ENCODE measurements at places on chromosomes 3 and 15.

- H3K36me3 ChIP-seq, result no peaks in the 10 kb centered on the region
- no peaks in the 10 kb centered on the region for H3K27me3 ChIP-seq
- no peak for DNase-seq
These were observed 44.6 kb upstream of the LIMD1 start for GRCh38 chr3:45549961-45550360.

DNA sequence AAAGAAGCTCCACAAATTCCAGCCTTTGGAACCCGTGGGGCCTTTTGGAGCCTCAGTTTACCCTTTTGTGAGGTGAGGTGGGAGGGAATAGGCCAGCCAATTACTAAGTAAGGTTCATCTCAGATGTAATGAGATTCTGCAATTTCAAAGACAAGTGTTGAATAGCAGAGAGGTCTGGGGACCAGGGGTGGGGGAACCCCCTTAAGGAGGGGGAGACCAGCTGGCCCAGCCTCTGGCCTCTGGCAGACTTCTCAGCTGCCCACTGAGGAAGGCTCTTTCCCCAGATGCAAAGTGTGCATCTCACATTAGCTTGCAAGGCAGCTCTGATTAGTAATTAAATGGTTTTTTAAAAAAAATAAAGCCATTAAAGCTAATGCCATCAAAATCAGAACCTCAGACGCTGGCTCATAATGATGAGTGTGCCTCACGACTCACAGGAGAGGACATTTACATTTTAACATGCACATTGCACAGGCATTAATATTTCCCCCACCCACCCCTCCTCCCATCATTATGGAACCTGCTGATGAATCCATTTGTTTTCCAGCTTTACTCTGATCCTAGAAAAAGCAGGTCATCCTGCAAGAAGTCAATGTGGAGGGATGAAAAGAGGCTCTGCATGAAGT is 176.7 kb upstream of the TLE3 start:
- H3K4me3 ChIP-seq, result no peak overlapping the region
- DNase-seq, result no peak
- H3K36me3 ChIP-seq, result no peaks in the 10 kb centered on the region
- no peak overlapping the region for H3K27ac ChIP-seq

GRCh38 chr3:73727854-73728253 is 103.1 kb upstream of the PDZRN3 start:
- no peak overlapping the region for H3K4me3 ChIP-seq
- DNase-seq, result peak; percentile 55
- H3K27ac ChIP-seq, result peak overlapping the region; percentile 80
- H3K27me3 ChIP-seq, result no peaks in the 10 kb centered on the region
- H3K36me3 ChIP-seq, result no peaks in the 10 kb centered on the region
- H3K4me1 ChIP-seq, result peaks cover 5% of the 10 kb centered on the region

- peak overlapping the region; percentile 2 for H3K27ac ChIP-seq
- no peak for DNase-seq
- no peaks in the 10 kb centered on the region for H3K36me3 ChIP-seq
- no peak overlapping the region for H3K4me3 ChIP-seq
These were observed 5.3 kb downstream of the TM4SF4 start for GRCh38 chr3:149479621-149480325.

DNA sequence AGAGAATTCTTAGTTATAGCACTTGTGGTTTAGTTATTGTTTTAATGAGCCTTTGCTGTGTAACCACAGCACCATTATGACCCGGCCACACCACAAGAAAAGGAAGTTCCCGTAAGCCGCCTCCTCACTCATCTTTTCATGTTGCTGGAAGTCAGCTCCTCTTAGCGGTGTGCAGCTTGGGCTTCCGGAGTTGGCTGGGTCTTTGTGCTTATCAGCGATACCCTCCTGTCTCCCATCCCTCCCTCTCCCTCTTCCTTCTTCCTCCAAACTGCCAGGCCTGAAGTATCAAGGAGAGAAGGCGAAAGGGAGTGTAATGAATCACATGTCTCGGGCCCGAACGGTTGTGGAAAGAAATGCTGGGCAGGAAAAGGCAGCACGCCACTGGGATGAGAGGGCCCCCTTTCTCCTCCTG is 353.5 kb downstream of the MCTP2 start:
- H3K4me1 ChIP-seq, result no peaks in the 10 kb centered on the region
- H3K36me3 ChIP-seq, result no peaks in the 10 kb centered on the region
- no peaks in the 10 kb centered on the region for H3K27me3 ChIP-seq
- DNase-seq, result no peak
- no peak overlapping the region for H3K27ac ChIP-seq

- no peak overlapping the region for H3K27ac ChIP-seq
- peaks cover 60% of the 10 kb centered on the region for H3K4me1 ChIP-seq
- H3K4me3 ChIP-seq, result no peak overlapping the region
These were observed 57.0 kb downstream of the IQSEC1 start for GRCh38 chr3:13016083-13016720.

GRCh38 chr15:67512140-67512539 is 8.8 kb upstream of the C15orf61 start:
- H3K27ac ChIP-seq, result peak overlapping the region; percentile 90
- H3K36me3 ChIP-seq, result peaks cover 5% of the 10 kb centered on the region
- no peak for DNase-seq

GRCh38 chr3:170640737-170641171 is 54.9 kb upstream of the SLC7A14 start:
- no peak overlapping the region for H3K4me3 ChIP-seq
- H3K4me1 ChIP-seq, result no peaks in the 10 kb centered on the region
- H3K36me3 ChIP-seq, result no peaks in the 10 kb centered on the region
- no peaks in the 10 kb centered on the region for H3K27me3 ChIP-seq
- H3K27ac ChIP-seq, result no peak overlapping the region

GRCh38 chr15:99149366-99149765 is 44.5 kb downstream of the SYNM start:
- no peak overlapping the region for H3K4me3 ChIP-seq
- H3K4me1 ChIP-seq, result peaks cover 2% of the 10 kb centered on the region
- no peak for DNase-seq
- H3K36me3 ChIP-seq, result peaks cover 34% of the 10 kb centered on the region
- no peak overlapping the region for H3K27ac ChIP-seq
- no peaks in the 10 kb centered on the region for H3K27me3 ChIP-seq

DNA sequence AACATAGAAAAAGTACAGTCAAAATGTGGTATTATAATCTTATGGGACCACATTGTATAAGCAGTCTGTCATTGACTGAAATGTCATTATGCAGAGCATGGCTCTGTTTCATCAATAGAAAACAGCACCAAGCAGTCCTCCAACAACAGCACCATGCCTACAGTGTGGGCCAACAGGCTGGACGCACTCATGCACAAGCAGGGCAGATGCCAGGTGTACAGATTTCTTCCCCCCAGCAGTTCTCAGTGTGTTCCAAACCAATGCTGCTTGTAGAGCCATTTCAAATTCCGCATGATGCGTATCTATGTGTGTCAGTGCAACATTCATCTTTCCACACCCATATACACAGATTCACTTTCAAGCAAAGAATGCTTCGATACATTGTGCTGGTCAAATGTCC is 253.1 kb downstream of the CHL1 start:
- H3K4me1 ChIP-seq, result no peaks in the 10 kb centered on the region
- H3K27me3 ChIP-seq, result no peaks in the 10 kb centered on the region
- H3K4me3 ChIP-seq, result no peak overlapping the region
- H3K27ac ChIP-seq, result no peak overlapping the region
- no peaks in the 10 kb centered on the region for H3K36me3 ChIP-seq
- DNase-seq, result no peak

- peak; percentile 6 for DNase-seq
- H3K27me3 ChIP-seq, result peaks cover 3% of the 10 kb centered on the region
- no peak overlapping the region for H3K4me3 ChIP-seq
- H3K27ac ChIP-seq, result no peak overlapping the region
These were observed 29.6 kb upstream of the SELENOK start for GRCh38 chr3:53921296-53921695.

- H3K36me3 ChIP-seq, result no peaks in the 10 kb centered on the region
- no peak for DNase-seq
- H3K4me1 ChIP-seq, result no peaks in the 10 kb centered on the region
- H3K27me3 ChIP-seq, result peaks cover 16% of the 10 kb centered on the region
These were observed 4.6 kb upstream of the ABCC5 start for GRCh38 chr3:184022323-184022722.

DNA sequence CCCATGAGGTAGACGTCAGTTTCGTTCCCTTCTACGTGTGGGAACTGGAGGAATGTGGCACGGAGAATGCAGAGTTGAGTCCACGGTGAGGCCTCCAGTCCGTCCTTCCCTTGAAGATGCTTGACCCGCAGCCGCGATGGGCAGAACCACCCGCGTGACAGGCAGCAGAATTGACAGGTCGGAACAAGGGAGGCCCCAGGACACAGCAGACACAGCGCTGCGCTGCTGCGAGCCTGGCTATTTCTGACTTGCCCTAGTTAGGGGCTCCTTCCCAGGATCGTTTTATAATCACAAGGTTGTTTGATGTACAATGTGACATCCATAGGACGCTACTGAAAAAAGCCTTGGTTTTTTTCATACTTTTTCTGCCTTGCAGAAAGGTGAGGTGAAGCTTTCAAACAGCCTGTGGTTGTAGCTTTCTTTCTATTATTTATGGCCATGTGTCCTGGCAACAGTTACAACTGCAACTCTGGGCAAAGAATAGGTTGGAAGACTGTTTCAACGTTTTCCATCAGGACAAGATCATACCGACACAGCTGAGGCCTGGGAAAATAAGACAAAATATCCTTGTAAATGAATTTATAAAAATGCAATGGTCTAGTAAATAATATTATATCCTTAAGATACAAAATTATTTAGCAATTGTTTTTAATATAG is 9.6 kb upstream of the TMEM41A start:
- H3K27ac ChIP-seq, result no peak overlapping the region
- H3K4me1 ChIP-seq, result no peaks in the 10 kb centered on the region
- no peak overlapping the region for H3K4me3 ChIP-seq
- peaks cover 2% of the 10 kb centered on the region for H3K36me3 ChIP-seq

DNA sequence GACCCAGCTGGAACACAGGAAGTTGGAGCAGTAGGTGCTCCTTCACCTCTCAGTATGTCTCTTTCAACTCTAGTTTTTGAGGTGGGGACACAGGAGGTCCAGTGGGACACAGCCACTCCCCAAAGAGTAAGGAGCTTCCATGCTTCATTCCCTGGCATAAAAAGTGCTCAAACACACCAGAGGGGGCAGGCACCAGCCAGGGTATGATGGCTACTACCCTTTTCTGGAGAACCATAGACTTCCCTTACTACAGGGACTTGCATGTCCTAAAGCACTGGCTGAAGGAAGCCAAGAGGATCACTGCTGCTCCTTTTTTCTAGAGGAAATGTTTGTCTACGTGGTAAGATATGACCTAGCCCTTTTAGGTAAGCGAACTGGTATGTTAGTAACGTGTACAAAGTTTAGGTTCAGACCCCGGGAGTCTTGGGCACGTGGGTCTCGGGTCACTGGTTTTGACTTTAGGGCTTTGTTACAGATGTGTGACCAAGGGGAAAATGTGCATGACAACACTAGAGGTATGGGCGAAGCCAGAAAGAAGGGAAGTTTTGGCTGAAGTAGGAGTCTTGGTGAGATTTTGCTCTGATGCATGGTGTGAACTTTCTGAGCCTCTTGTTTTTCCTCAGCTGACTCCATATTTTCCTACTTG is 11.9 kb downstream of the IL17RB start:
- peak overlapping the region; percentile 40 for H3K27ac ChIP-seq
- H3K4me1 ChIP-seq, result peaks cover 8% of the 10 kb centered on the region
- no peaks in the 10 kb centered on the region for H3K27me3 ChIP-seq

GRCh38 chr3:101068876-101069606 is 75.8 kb upstream of the ABI3BP start:
- H3K4me1 ChIP-seq, result peaks cover 4% of the 10 kb centered on the region
- no peak overlapping the region for H3K27ac ChIP-seq
- no peak for DNase-seq
- H3K4me3 ChIP-seq, result no peak overlapping the region
- no peaks in the 10 kb centered on the region for H3K36me3 ChIP-seq

GRCh38 chr15:81813215-81813614 is 232.6 kb downstream of the MEX3B start:
- H3K4me3 ChIP-seq, result no peak overlapping the region
- no peaks in the 10 kb centered on the region for H3K36me3 ChIP-seq
- H3K27ac ChIP-seq, result no peak overlapping the region

DNA sequence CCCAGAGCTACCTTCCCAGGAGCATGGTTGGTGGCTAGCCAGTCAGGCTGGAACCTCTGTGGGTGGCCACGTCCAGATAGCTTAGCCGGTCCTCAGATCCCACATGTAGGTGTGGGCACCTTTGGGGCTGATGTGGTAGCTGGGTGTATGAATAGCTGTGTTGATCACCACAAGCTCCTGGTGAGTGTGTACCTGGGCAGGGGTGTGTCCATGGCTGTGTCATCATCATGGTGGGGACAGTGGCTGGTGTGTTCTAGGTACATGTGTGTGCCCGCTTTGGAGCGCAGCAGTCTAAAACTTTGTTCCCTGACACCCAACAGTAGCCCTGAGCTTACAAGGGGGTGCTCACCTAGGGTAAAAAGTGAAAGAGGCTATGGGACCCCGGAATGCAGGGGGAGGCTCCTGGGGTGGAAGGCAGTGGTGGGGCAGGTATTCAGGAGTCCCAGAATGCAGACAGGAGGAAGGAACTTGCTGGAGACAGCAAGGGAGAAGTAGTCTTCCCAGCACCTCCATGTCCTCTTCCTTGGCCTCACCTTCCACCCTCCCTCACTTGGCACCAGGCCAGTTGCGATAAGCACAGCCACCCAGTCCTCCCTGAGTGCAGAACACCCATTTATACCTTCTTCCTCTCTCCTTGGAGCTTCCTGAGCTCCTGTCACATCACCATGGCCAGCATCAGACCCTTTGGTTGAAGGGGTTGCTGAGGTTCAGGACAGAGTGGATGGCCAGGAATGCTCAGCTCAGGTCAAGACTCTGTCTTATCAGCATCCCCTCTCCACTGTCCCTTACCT is 1.2 kb downstream of the CISH start:
- H3K4me3 ChIP-seq, result peak overlapping the region; percentile 70
- DNase-seq, result no peak
- H3K27me3 ChIP-seq, result no peaks in the 10 kb centered on the region
- peaks cover 31% of the 10 kb centered on the region for H3K4me1 ChIP-seq
- H3K36me3 ChIP-seq, result peaks cover 27% of the 10 kb centered on the region
- H3K27ac ChIP-seq, result no peak overlapping the region

- H3K4me3 ChIP-seq, result no peak overlapping the region
- no peaks in the 10 kb centered on the region for H3K27me3 ChIP-seq
- H3K4me1 ChIP-seq, result peaks cover 8% of the 10 kb centered on the region
- no peak for DNase-seq
- no peaks in the 10 kb centered on the region for H3K36me3 ChIP-seq
- H3K27ac ChIP-seq, result no peak overlapping the region
These were observed 13.4 kb upstream of the ATP13A3 start for GRCh38 chr3:194500198-194500597.

GRCh38 chr3:136021803-136022202 is 56.3 kb downstream of the PPP2R3A start:
- H3K27me3 ChIP-seq, result no peaks in the 10 kb centered on the region
- peaks cover 2% of the 10 kb centered on the region for H3K36me3 ChIP-seq
- H3K27ac ChIP-seq, result no peak overlapping the region
- no peaks in the 10 kb centered on the region for H3K4me1 ChIP-seq
- H3K4me3 ChIP-seq, result no peak overlapping the region
- no peak for DNase-seq

- peak; percentile 92 for DNase-seq
- peak overlapping the region; percentile 78 for H3K27ac ChIP-seq
- H3K4me1 ChIP-seq, result peaks cover 4% of the 10 kb centered on the region
- no peaks in the 10 kb centered on the region for H3K27me3 ChIP-seq
These were observed 15.5 kb upstream of the ATP8B4 start for GRCh38 chr15:50134524-50135024.

All from mesenchymal stem cell (in vitro differentiated cells and primary cell).